Amygdala (tissue), 56 donors: ENCODE measurements at places on chromosomes 4 and X.

DNA sequence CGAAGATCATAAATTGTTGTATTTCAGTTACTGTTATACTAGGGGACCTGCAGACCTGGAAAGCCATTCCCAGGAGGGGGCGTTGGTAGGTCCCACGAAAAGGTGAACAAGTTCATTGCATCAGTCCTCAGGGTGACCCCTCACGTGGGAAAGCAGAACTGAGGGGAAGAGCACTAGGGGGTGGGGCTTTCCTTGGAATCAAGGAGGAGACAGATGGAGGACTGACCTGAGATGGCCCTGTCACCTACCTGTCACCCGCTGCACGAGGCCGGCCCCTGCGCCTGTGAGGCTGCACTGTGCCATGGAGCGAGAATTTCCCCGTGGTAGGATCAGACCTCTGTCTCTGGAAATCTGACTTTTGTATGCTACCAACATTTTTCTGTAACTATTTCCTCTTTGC is 41.8 kb upstream of the CLDN24 start:
- no peak for DNase-seq

- DNase-seq: no peak
Observed at GRCh38 chrX:44244008-44244407, 99.5 kb downstream of the EFHC2 start.

GRCh38 chr4:116598980-116599789 is 486.2 kb downstream of the TRAM1L1 start:
- DNase-seq: no peak

- no peak for DNase-seq
Observed at GRCh38 chrX:69158166-69158980, 6.9 kb downstream of the PJA1 start.

DNA sequence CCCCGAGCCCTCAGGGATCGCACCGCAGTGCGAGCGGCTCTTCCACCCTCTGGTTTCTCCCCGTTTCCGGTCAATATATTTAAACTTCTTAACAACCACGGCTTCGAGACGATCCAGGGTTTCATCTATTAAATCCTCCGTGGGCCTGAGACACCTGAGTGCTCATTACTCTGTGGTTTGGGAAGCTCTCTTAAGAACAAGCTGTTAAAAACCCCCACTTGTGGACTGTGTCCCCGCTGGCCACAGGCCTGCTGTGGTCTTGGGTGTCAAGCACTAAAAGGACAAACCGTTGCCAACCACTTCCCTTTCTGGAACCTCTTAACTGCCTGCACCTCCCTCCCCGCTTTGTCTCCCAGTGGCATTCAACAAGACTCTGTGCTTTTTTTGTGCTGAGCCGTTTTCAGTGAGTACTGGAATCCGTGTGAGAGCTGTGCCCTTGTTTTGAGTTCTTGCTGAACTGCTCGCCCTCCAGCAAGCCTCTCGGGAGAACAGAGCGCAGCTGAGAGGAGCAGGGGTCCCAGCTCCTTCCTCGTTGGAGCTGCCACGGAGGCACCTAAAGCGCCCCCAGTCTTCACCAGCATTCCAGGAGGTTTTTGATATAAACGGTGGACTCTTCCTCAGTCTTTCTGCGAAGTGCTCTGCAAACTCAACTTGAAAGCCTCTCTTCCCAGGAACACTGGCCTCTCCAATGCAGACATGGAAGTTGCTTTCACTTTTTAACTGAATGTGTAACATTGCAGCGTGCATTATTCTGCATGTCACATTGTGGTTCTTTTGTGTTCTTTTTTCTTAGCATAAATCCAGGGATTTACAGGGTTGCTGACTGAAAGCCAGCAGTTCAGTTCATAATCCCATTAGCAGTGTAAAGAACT is 691 bp upstream of the IGFBP7 start:
- DNase-seq: peak; percentile 7

- DNase-seq: no peak
Observed at GRCh38 chr4:173448103-173448502, 49.2 kb upstream of the SCRG1 start.

- no peak for DNase-seq
Observed at GRCh38 chrX:13821738-13822137, 4.8 kb upstream of the GPM6B start.

GRCh38 chrX:139187738-139188137 is 342.8 kb upstream of the F9 start:
- DNase-seq: no peak

DNA sequence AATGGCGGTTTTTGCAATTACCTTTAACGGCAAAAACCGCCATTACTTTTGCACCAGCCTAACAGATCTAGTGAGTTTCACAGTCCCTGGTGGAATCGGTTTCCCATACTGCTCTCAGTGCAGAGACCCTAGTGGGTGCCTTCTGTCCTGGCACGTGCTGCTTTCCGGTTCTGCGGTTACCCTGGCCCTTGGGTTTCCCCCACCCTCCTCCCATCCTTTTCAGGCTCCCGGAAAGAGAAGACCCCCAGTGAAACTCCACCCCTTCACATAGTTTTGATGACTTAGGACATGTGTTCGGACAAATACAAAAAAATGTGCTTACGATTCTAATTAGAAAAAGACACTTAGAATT is 36.9 kb downstream of the NLGN3 start:
- DNase-seq: no peak

- DNase-seq: no peak
Observed at GRCh38 chr4:172927096-172927814, 241.4 kb upstream of the GALNT7 start.

- no peak for DNase-seq
Observed at GRCh38 chr4:120299631-120300030, 233.0 kb upstream of the MAD2L1 start.

DNA sequence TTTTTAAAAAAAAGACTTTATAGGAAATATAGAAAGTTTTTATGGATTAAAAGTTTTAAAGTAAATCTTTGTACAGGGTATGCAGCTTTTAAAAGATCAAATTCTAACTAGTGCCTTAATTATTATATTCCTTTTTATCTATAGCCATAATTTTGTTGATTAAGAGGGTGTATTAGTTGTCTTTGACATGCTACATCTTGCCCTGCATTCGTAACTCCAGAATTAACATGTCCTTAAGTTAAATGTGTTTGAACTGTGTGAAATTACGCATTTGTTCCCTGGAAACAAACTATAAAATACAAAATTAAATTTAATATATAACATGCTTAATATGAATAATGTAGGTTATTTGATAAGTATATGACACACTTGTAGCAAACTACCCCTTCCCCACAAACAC is 66.3 kb downstream of the PTPN13 start:
- DNase-seq: no peak

- DNase-seq: no peak
Observed at GRCh38 chr4:124304941-124305340, 407.6 kb downstream of the ANKRD50 start.

DNA sequence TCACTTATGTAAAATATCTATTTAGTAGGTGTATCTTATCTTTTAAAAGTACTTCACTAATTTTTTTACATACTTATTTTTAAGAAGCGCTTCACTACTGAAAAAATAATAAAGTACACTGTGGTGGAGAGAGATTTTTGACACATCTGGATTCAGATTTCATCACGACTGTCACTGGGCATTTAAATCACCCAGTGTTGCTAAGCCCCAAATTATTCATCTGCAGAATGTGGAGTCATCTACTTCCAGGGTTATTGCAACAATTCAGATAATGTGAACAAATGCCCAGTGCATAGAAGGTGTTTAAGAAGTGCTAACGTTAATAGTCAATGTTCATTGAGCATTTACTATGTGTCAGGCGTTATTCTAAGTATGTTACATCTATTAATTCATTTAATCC is 41.8 kb downstream of the AASDH start:
- no peak for DNase-seq

GRCh38 chr4:82903737-82904136 is 3.2 kb downstream of the THAP9 start:
- DNase-seq: no peak

DNA sequence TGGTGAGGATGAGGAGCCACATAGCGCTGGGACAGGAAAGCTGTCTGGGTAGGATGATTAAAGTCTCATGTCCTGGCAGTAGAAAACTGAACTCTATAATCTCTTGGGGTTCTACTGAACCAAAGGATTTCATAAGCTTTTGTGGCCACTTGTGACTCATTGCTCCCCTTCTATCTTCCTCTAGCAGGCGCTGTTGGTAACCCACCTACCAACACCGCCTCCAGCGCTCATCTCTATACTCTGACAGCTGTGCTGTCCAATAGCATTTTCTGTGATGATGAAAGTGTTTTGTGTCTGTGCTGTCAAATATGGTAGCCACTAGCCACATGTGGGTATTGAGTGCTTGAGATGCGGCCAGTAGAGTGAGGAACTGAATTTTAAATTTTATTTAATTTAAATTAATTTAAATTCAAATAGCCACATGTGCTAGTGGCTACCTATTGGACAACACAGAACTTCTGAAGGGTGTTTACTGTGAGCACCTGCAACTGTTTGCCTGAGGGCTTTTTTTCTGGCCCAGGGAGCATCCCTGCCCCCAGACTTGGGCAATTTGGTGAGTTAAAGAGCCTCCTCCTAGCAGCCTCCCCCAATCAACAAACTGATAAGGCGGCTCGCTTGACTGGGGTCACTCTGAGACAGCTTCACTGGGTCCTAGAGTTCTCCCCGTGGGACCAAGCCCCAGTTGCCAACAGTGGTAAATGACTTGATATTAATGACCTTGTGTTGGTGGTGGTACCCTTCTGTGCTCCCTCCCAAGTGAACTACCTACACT is 169.2 kb upstream of the ATP6AP2 start:
- DNase-seq: no peak

GRCh38 chr4:113738251-113738650 is 23.3 kb downstream of the CAMK2D start:
- no peak for DNase-seq

GRCh38 chr4:151659601-151660364 is 101.0 kb downstream of the GATB start:
- no peak for DNase-seq

GRCh38 chr4:116055857-116056827 is 942.7 kb upstream of the NDST4 start:
- no peak for DNase-seq

DNA sequence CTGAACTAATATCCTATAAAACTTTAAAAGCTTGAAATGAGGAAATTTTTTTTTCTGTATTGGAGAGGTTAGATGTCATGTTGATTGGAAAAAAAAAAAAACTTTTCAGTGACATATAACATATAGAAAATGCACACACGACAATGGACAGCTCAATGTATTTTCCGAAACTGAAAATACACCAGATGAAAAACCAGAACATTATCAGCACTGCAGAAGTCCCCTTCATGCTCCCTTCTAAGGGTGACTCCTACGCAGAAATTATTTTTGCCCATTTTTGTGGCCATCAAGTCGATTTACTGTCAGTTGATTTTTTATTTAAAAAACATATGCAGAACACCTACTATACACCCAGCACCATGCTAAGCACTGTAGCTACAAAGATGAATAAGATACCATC is 148.3 kb downstream of the APBB2 start:
- DNase-seq: no peak

DNA sequence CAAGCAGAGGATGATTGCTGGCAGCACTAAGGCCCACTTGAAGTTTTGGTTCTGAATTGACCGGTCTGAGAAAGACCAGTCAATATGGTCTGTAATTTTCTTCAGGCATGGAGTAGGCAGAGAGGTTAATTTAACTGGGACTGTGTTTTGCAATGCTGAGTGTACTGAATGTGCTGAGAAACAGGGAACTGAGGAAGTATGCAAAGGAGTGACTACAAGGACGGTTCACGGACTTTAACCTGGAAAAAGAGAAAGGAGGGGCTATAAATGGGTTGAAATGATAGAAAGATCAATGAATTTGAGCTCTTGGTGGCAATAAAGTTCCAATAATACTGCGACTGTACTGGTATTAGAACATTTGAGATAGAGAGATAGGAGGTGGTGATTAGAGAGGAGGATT is 84.5 kb downstream of the MAGEB17 start:
- DNase-seq: no peak

DNA sequence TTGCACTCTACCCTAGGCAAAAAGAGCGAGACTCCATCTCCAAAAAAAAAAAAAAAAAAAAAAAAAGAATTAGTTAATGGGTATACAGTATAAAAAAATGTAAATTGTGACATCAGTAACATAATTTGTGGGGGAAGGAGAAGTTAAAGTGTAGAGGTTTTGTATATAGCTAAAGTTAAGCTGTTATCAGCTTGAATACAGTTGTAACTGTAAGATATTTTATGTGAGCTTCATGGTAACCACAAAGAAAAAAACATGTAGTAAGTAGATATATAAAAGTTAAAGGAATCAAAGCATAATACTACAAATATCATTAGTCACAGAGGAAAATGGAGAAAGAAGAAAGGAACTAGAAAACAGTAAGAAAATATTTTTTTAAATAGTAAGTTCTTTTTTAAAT is 53.2 kb upstream of the EPGN start:
- DNase-seq: no peak

DNA sequence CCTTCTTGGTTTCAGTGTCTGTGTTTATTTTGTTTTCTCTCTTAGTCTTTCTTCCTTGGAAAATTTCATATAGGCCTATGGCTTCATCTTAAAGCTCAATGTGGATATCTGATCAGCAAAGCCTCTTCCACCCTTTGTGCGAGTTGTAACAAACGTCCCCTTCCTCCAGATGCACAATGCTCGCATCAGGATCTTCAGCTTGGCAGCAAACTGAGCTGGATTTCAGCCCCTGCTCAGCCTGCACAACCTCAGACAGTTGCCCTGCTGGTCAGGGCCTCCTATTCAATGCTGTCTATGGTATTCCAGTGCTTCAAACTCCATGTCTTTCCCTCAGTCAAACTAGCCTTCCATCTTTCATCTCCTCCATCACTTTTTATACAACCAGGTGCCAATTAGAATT is 309.4 kb downstream of the ARHGAP24 start:
- no peak for DNase-seq

- DNase-seq: no peak
Observed at GRCh38 chrX:136629084-136629750, 18.7 kb upstream of the CD40LG start.

- DNase-seq: peak; percentile 2
Observed at GRCh38 chrX:46796574-46797191, 37.8 kb upstream of the SLC9A7 start.

- no peak for DNase-seq
Observed at GRCh38 chrX:9668537-9668936, 97.1 kb downstream of the GPR143 start.

- no peak for DNase-seq
Observed at GRCh38 chr4:7238300-7238960, 46.1 kb downstream of the SORCS2 start.

- DNase-seq: no peak
Observed at GRCh38 chr4:159158083-159158617, 55.3 kb downstream of the RAPGEF2 start.

- DNase-seq: no peak
Observed at GRCh38 chrX:16202943-16203342, 35.7 kb downstream of the MAGEB17 start.

GRCh38 chr4:3288571-3289094 is 4.2 kb upstream of the RGS12 start:
- DNase-seq: no peak
